Stimulated activated CD8-positive, alpha-beta memory T cell treated with anti-CD3 and anti-CD28 coated beads, Interleukin-2, amount 100 ng/mL, for 48 hours (primary cell): ENCODE measurements at places on chromosomes 13 and 19.

- no peak for DNase-seq
Observed at GRCh38 chr13:109989155-109989554, 202.8 kb upstream of the IRS2 start.

DNA sequence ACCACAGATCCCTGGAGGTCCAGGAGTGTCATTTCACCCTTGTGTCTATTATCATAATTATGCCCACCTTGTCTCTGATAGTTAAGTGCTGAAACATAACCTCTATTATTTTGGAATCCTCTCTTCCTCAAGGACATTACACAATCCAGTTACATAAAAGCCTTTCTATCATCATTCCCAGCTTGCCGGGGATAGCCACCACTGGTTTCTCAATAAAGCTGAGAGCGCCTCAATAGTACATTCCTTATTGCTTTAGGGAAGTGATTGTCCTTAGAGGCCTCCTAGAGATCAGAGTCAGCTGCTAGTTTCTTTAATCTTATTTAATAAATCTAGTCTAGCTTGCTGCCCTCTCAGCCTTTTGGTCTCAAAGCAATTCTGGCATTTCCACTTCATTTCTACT, 490.0 kb upstream of the ATXN8OS start:
- no peak for DNase-seq

DNA sequence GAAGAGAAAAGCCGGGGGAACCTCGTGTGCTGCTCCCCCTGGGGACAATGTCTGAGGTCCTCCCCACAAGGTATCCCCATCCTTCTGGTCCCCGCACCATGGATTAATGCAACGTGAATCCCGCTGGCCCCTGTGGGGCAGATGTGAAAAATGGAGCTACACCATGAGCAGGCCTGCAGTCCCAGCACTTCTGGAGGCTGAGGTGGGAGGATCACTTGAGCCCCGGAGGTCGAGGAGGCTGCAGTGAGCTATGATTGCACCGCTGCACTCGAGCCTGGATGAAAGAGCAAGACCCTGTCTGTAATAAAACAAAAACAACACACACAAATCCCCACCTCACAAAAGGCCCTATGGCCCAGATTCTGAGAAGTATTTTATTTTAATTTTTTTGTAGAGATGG, 1.2 kb upstream of the CFD start:
- no peak for DNase-seq

GRCh38 chr19:46254776-46255175, 25.2 kb downstream of the IGFL1 start:
- DNase-seq = no peak

GRCh38 chr13:89375839-89376238, 1704.7 kb downstream of the SLITRK5 start:
- no peak for DNase-seq

DNA sequence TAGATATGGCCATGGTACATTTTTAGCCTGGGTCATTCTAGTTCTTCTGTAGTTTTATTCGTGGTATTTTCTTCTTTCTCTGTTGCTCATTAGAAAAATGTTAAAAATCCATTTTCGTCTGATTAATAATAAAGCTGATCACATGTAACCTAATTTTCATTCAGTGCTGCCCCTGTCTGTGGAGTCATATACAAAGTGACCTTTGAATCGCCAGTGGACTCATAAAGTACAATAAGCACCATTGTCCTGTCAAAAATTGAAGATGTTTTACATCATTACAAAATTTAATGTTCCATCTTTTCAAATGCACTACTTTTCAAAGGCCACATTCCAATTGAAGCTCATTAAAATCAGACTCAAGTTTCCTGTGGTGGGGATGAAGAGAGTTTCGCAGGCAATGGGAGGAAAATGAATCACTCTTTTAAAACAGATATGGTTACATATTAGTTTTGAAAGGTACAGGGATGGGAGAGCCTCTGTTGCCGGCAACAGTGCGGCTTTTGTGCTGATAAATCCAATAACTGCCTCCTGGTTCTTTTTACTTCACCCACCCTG, 205.4 kb downstream of the ZNF536 start:
- no peak for DNase-seq

DNA sequence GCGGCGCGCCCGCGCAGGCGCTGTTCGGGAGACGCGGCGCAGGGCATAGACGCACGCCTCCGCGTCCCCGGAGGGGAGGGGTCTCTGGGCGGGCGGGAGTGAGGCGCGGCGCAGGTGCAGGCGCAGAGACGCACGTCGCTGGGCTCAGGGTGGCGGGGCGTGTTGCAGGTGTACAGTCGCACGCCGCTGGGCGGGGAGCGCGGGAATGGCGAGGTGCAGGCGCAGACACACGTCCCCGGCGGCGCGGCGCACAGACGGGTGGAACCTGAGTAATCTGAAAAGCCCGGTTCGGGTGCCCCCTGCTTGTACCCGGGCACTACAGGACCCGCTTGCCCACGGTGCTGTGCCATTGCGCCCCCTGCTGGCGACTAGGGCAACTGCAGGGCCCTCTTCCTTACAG, 44.7 kb downstream of the PLPP2 start:
- DNase-seq = no peak

DNA sequence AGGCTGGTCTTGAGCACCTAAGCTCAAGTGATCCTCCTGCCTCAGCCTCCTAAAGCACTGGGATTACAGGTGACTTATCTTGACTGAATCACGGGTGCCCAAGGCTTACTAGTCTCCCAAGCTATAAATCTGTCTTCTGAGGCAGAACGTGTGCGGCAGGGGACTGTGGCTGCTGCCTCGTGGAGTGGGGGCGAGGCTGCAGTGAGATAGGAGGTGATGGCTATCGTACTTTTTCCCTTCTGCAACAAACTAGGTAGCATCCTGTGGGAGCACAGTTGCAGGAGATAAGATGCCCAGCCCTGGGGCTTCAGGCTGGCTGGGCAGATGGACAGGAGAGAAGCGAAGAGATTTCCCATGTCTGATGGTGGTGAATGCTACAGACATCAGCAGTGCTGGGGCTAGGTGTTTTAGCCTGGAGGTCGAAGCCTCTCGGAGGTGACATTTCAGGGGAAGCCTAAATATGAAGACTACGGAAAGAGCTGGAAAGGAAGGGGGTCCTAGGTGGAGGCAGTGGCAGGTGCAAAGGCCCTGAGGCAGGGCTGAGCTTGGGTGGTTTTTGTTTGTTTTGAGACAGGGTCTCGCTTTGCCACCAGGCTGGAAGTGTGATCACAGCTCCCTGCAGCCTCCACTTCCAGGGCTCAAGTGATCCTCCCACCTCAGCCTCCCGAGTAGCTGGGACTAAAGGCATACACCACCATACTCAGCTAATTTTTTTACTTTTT, 7.4 kb downstream of the B3GNT3 start:
- no peak for DNase-seq

GRCh38 chr19:7847664-7848063, 17.6 kb downstream of the EVI5L start:
- no peak for DNase-seq
